CD4-positive, alpha-beta T cell (primary cell): ENCODE measurements at places on chromosomes 13 and 19.

- no peak for DNase-seq
These were observed 8.1 kb downstream of the MCF2L start for GRCh38 chr13:112977091-112977490.

- no peak for DNase-seq
These were observed 55.2 kb downstream of the SPATA13 start for GRCh38 chr13:24215732-24216131.

DNA sequence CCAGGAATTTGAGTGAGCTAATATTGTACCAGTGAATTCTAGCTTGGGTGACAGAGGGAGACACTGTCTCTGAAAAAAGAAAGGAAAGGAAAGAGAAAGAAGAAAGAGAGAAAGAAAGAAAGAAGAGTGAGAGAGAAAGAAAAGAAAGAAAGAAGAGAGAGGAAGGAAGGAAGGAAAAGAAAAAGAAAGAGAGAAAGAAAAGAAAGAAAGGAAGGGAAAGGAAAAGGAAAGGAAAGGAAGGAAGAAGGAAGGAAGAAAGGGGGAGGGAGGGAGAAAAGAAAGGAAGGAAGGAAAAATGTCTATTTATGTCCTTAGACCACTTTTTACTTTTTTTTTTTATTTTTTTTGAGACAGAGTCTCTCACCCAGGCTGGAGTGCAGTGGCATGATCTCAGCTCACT, 5.4 kb upstream of the ZNF491 start:
- no peak for DNase-seq

GRCh38 chr13:98568918-98569317, 8.0 kb downstream of the STK24 start:
- DNase-seq, result no peak

- no peak for DNase-seq
These were observed 1.3 kb downstream of the TRIP10 start for GRCh38 chr19:6740589-6741343.

DNA sequence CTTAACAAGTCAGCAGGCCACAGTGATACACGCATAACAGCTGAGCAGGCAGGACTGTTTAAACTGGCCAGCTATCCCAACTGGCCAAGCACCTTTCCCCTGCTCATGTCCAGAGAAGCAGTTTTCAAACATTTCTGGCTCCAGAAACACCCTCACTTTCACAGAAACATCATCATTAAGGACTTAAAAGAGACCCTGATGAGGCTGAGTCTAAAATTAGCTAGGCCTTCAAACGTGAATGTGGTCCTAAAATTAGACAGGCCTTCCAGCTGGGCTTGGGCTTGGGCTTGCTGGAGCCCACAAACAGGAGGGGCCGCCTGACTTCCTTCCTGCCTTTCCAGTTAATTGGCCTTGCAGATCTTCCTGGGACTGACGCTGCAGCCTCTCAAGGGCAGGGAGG, 334.2 kb downstream of the DNAJC15 start:
- DNase-seq, result no peak

- DNase-seq, result no peak
These were observed 28.7 kb upstream of the FRY start for GRCh38 chr13:32002873-32003272.

DNA sequence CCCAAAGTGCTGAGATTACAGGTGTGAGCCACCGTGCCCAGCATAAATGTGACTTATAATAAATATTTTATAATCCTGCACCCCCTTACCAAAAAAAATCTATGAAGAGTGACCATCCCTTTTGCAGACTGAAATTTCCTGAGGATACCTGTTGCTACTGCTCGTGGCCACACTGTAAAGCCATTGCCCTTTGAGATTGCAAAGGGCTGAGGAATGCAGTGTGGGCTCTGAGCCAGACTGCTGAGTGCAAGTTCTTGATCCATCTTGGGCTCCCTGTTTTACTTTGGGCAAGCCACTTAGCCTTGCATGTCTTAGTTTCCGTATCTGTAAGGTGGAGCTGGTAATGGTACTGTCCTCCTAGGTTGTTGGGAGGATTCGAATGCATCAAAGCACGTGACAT, 23.4 kb downstream of the SIPA1L3 start:
- DNase-seq, result no peak

GRCh38 chr19:15466851-15467733, 2.7 kb upstream of the RASAL3 start:
- peak; percentile 83 for DNase-seq

- DNase-seq, result no peak
These were observed 63.4 kb downstream of the EFNB2 start for GRCh38 chr13:106471957-106472543.

DNA sequence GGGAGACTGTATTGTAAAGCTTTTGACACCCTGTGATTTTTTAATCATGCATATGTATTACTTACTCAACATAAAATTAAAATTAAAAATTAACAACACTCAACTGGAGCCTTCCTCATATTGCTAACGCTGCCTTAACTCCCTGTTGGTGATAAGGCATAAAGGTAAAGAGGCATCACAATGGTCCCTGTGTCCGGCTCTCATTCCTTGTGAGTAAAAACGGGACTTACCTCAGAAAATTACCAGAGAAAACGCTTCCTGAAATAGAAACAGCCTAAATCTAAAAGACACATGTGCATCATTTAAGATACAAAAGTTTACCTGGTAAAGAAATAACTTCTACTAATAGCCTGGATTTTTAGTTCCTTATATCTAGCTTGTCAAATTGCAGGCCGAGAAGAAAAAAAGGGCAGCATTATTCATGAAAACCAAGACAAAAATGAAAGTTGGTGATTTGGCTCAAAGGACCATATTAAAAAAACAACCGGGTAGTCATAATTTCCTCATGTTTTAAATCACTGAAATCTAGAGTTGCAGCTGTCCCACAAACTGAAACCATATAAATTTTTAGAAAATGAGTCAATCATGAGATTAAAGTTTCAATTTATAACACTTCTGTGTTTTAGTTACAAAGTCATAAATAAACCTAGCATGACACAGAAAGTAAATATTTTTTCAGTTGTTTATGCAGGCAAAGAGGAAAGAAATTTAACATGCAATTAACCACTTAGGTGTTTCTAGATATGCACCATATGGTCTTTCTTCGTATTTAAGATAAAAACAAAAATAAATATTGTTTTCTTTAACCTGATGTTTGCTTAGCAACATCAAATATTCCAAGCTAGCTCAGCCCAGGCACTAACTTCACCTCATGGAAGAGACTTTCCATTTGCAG, 94.7 kb downstream of the MIPEP start:
- no peak for DNase-seq

GRCh38 chr13:70856025-70856424, 747.8 kb upstream of the KLHL1 start:
- DNase-seq, result no peak

- DNase-seq, result no peak
These were observed 25.9 kb downstream of the IGFL2 start for GRCh38 chr19:46173886-46174480.

GRCh38 chr13:37954191-37954590, 84.6 kb upstream of the TRPC4 start:
- no peak for DNase-seq

DNA sequence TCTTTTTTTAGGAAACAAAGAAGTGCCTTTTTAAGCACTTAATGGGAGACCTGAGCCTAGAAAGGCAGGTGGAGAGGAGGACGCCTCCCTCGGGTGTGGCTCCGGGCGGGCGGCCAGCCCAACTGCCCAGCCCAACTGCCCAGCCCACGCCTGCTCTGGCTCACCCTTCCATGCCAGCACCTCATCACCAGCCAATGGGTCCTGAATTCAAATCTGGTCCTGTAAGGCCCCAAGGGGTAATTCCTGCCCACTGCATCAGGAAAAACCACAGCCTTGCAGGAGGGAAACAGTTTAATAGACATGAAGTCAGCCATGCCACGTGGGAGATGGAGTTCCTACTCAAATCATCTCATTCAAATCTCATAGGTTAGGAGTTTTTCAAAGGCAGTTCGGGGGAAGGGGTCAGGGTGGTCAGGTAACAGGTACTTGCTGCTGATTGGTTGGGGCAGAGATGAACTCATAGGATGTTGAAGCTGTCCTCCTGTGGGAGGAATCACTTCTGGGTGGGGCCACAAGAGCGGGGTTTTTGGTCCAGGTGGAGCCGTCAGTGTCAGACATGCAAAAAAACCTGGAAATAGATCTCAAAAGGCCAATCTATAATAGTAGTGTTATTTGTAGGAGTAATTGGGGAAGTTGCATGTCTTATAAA, 64.9 kb downstream of the HSPH1 start:
- no peak for DNase-seq

DNA sequence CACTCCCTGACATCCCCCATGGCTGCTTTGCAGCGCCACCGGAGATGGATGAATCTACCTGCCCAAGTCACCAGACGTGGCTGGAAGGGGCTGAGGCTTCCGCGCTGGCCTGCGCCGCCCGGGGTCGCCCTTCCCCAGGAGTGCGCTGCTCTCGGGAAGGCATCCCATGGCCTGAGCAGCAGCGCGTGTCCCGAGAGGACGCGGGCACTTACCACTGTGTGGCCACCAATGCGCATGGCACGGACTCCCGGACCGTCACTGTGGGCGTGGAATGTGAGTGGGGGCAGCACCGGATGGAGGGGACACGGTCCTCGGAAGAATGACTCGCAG, 4.6 kb downstream of the ICAM5 start:
- no peak for DNase-seq

DNA sequence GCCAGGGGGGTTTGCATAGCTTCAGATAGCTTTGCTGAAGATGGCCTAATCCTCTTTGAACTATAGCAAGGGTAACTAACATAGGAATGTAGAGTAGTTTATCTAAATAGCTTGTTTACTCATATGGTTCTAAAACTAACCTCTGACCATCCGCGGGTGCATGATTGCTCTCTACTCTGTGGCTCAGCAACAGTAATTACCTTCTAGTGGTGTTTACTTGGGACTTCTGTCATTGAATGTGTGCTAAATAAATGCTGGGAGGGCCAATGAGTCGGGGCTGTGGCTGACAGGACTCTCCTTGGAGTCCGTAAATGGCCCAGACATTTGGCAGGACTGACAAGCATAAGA, 1461.9 kb downstream of the UQCRFS1 start:
- DNase-seq, result no peak

DNA sequence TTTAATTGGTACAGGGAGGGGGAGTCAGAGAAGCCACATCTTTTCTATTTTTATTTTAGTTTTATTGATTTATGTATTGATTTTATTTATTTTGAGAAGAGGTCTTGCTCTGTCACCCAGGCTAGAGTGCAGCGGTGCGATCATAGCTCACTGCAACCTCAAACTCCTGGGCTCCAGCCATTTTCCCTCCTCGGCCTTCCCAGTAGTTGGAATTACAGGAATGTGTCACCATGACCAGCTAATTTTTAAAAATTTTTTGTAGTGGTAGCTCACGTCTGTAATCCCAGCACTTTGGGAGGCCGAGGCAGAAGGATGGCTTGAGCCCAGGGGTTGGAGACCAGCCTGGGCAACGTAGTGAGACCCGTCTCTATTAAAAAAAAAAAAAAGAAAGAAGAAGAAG, 4.1 kb downstream of the IL27RA start:
- no peak for DNase-seq

GRCh38 chr13:88051746-88052482, 380.7 kb downstream of the SLITRK5 start:
- no peak for DNase-seq

DNA sequence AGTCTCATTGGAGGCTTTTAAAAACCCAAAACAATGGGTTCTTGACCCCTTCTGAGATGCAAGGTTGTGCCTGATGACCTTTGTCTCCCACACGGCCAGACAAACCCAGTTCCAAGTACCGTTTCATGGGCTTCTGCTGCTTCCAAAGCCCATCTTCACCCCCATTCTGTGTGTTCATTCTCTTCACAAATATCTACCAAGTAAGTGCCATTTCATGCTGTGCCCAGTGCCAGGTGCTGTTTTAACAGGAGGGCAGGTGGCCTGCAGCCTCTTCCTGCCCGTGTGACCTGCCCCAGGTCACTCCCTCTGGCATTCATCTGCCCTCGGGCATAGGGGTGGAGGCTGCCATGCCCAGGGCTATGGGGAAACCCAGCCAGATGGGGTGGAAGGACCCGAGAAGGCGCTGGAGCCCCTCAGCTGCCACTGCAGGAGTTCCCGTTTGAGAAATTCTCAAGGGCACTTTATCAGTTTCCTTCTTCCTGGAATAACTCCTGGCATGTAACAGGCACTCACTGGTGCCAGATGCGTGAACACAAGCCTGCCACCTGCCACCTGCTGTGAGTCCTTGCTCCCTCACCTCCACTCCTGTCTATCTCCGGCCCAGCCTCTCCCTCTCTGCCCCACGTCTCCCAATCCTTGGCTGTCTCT, 12.5 kb downstream of the CAPN12 start:
- no peak for DNase-seq

DNA sequence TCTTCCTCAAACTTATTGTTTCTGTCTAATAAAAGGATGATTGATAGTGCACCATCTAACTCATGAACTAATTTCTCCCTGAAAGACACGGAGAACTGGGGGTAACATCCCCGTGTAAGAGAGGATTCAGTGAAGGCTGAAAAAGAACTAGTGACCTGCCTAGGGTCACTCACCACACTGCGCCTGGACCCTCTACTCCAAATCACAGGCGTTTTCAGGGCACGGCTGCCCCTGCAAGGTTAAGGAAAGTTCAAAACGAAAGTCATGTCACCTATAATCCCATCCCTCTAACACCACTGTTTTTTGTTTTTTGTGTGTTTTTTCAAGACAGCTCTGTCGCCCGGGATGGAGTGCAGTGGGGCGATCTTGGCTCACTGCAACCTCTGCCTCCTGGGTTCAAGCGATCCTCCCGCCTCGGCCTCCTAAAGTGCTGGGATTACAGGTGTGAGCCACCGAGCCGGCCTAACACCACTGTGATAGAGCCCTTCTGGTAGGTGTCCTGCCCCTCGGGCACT, 8.7 kb downstream of the URAD start:
- DNase-seq, result no peak

DNA sequence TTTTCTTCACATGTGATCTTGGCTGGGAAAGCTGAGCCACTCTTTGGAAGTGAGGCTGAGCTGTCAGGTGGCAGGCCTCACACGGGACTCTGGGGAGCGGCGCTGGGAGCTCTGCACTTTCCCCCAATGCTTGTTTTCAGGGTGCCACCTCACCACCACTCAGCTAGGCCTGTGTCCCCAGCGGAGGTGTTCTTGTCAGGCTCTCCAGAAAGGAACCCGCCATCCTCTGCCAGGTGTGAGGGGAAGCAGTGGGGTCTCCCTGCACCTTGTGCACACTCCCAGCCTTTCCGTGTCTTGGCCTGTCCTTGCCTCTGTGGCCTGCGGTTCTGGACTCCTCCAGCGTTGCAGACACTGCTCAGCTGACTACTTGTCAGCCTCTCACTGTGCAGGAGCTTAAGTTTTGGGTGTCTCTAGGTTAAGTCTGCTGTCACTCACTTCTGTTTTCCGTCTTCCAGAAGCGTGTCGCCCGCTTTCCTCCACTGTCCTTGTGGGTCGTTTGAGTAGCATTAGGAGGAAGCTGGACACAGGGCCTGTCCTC, 51.9 kb downstream of the GGACT start:
- DNase-seq, result no peak
